Stimulated activated CD4-positive, alpha-beta T cell treated with anti-CD3 and anti-CD28 coated beads, TNF-alpha, amount 100 ng/mL, for 4 hours (primary cell): ENCODE measurements at places on chromosomes 5 and 9.

GRCh38 chr9:101585740-101586139 lies 9.0 kb downstream of the PPP3R2 start:
- DNase-seq: no peak

DNA sequence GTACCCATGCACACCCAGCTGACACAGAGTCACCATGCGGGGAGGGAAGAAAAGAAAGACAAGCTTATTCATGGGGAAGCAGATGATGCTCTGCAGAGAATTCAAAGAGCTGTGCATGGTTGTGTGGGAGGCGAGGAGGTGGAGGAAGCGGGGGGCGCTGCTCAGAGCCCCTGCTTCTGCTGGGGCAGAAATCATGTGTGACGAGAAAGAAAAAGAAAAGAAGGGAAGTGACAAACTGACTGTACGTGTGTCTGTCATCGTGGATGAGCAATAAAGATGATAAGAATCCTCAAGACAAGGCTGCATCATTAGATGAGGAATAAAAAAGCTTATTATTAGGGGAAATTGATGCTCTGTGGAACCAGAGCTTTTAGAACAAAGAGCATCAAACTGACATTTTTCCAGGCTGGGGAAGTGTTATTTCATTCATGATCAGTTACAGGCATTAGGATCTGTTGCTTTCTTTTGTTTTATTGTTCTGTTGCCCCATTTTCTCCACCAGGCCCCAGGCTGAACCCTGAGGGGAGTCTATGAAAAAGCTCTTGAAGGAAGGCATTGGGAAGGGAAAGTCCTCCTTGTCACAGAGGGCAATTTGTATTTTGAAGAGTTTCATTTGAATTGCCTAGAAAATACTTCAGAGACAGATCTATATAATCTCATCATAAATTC lies 20.3 kb upstream of the SH3RF2 start:
- DNase-seq: no peak

DNA sequence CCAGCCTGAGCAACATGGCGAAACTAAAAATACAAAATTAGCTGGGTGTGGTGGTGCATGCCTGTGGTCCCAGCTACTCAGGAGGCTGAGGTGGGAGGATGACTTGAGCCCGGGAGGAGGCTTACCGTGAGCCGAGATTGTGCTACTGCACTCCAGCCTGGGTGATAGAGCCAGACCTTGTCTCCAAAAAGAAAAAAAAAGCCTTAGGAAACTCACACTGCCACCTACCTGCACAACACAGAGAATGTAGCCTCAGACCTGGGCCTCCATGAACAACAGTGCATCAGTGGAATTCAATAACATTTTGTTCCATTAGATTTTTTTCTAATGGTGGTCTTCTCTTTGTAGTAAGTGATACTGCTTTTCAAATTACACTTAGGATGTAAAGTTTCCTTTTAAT lies 63.8 kb upstream of the RARS1 start:
- no peak for DNase-seq

GRCh38 chr5:169258372-169259000 lies 42.5 kb downstream of the SLIT3 start:
- DNase-seq: no peak
